ENCODE measurements at places on chromosomes 2 and 18.

GRCh38 chr2:162888652-162889051 is 50.1 kb upstream of the KCNH7 start:
- DNase-seq = no peak

- DNase-seq = no peak
Measured at GRCh38 chr2:98730707-98731040, 258 bp downstream of the MGAT4A start.

DNA sequence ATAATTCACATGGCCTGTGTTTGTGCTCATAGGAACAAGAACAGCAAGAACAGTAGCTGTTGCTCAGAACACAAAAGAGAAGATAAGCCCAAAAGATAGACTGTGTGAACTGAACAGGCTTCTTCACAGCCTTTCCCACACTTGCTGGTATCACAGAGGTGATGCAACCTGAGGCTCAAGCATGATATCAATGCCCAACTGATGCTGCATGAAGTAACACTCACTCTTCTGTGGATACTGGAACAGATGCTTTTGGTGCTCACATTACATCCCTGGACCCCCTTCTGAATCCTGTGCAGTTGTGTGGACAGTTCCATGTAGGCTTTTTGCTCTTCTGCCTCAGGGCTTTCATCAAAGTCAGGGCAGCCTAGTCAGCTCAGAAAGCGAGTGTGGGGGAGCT is 88.4 kb upstream of the RND3 start:
- no peak for DNase-seq

- no peak for DNase-seq
Measured at GRCh38 chr18:36628435-36629137, 200.2 kb downstream of the TPGS2 start.

- no peak for DNase-seq
Measured at GRCh38 chr2:80303006-80303908, 1.3 kb downstream of the LRRTM1 start.

DNA sequence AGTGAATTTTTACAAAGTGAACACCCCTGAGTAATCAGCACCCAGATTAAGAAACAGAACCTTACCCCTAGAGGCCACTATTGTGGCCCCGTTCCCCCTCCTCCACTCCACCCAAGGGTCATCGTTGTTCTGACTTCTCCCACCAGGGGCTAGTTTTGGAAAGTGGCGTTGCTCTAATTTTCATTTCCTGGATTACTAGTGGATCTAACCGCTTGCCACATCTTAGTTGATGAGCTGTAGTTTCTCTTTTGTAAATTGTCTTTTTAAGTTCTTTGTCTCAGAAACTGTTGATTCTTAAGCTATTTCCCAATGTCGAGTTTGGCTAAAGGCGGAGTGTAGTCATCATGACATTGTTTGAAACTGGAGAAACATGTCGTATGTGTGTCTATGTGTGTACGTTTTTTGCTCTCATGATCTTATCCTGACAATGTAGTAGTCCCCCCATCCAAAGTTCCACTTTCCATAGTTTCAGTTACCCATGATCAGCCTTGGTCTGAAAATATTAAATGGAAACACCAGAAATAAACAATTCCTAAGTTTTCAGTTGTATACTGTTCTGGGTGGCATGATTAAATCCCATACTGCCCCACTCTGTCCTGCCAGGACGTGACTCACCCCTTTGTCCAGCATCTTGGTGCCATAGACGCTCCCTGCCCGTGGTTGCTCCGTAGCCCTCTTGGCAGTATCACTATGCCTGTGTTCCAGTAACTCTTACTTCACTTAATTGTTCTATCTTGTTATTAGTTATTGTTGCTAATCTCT is 71.0 kb upstream of the SP3 start:
- no peak for DNase-seq

GRCh38 chr18:58046093-58046793 is 2.2 kb downstream of the NEDD4L start:
- no peak for DNase-seq

GRCh38 chr18:9796011-9796410 is 87.9 kb downstream of the RAB31 start:
- no peak for DNase-seq

DNA sequence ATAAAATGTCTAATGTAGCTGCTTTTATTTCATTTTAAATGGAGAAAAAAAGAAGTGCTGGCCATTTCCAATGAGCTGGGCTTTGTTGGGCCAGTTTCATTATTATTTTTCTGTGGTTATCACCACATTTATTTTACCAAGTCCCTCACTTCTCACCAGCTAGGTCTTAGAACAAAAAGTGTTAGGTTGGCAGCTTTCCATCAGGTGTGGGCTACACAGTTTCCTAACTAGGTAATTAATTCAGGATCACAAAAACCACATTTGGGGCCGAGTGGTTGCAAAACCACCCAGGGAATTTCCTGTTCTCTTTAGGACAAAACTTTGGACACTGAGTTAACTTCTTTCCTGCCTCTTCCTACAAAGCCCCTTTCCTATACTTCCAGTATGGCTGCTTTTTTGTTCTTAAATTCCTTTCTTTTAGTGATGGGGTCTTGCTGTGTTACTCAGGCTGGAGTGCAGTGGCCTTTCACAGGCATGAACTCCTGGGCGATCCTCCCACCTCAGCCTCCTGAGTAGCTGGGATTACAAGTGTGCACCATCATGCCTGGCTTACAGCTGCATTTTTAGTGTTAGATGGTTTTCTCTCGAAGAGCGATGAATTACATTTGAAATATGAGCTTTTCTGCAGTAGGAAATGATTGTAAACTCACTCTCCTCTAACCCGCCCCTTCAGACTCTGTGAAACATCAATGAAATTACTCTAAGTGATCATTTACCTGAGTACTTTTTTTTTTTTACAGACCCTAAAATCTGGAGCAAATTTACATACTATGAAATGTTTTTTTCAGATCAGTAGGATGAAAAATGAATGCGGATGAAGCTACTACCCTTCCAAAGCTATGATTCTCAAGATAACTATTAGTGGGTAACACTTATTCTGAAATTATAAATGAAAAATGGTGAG is 2.6 kb upstream of the ZFP36L2 start:
- DNase-seq = no peak

DNA sequence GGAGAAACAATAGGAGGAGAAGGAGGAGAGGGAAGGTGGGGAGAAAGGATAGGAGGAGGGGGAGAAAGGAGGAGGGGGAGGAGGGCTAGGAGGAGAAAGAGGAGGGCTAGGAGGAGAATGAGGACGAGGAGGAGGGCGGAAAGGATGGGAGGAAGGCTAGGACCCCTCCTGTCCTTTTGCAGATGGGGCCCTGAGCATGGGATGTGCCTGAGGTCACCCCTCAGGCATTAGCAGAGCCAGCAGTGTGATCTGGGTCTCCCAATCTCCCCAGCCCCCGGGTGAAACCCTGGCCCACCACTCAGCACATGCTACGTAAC is 601 bp upstream of the ANO7 start:
- DNase-seq = no peak

GRCh38 chr2:240529344-240529999 is 28.3 kb downstream of the ANKMY1 start:
- no peak for DNase-seq

DNA sequence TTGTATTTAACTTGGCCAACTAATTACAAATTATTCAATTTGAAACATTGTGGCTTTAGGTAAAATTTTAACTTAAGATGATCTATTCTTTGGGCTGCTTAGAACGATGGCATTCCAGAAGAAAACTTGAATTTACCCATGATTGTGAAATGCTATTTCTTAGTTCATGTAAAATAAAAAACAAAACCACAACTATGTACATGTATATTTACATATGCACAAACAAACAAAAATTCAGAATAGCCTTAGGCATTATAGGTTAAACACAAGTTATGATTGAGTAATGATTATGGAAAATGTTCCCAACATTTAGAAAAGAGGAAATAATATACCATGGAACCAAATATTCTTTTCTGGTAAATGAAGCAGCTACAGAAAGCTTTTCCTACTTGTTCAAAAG is 3.5 kb upstream of the SMCHD1 start:
- DNase-seq = no peak

DNA sequence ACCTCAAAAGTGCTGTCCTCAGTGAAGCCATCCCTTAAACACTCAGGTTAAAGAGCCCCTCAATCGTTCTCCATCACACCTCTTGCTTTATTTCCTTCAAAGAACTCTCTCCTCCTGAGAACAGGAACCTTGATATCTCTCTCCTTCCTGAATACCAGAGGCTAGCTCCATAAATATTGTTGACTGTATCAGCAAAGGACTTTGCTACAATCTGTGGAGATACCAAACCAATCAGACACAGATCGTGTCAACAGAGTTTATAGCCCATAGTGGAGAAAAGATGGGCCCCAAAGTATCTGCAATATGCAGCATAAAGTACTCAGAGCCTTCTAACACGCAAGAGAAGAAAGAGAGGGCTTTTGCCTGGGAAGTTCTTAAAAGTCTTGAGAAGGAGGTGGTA is 36.4 kb downstream of the PLEKHM3 start:
- DNase-seq = no peak

GRCh38 chr2:201930831-201931230 is 102.8 kb upstream of the FZD7 start:
- no peak for DNase-seq

- DNase-seq = no peak
Measured at GRCh38 chr2:70531419-70532086, 22.1 kb downstream of the TGFA start.

DNA sequence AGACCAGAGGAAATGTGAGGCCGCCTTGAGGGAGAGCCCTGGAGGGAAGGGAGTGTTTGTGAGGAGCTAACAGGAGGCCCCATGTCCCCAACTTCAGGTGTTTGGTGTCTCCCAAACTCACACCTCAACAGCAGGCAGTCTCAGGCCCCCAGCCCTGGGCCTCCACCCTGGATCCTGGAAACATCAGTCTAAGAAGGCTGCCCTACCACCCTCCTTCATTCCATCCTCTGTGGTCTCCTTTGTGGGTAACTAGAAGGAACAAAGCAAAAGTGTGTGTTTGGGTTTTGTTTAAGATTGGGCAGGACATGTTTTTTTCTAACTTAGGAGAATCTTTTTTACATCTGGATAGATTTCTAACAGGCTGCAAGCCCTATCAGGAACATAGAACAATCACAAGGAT is 404.3 kb downstream of the BCL11A start:
- no peak for DNase-seq

- DNase-seq = no peak
Measured at GRCh38 chr2:196079052-196079451, 10.4 kb upstream of the DNAH7 start.

DNA sequence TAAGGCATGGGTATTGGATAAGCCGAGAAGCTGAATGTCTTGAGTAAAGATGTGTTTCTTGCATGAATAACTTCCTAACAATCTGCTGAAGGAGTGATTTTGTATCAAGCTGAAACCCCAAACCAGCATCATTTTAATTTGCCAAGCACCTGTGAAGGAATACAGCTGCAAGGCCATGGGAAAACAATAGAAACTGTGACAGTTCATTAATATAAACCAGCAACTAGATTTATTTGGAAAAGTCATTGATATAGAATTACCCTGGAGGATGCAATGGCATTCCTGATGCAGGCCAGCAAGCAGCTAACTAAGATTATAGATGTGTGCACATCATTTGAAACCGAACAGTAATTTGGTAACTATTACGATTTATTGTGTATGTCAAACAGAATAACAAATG is 155.7 kb upstream of the TCF4 start:
- DNase-seq = no peak

- no peak for DNase-seq
Measured at GRCh38 chr2:18380321-18380720, 180.1 kb downstream of the RDH14 start.

GRCh38 chr18:9643549-9643948 is 29.2 kb upstream of the PPP4R1 start:
- no peak for DNase-seq

DNA sequence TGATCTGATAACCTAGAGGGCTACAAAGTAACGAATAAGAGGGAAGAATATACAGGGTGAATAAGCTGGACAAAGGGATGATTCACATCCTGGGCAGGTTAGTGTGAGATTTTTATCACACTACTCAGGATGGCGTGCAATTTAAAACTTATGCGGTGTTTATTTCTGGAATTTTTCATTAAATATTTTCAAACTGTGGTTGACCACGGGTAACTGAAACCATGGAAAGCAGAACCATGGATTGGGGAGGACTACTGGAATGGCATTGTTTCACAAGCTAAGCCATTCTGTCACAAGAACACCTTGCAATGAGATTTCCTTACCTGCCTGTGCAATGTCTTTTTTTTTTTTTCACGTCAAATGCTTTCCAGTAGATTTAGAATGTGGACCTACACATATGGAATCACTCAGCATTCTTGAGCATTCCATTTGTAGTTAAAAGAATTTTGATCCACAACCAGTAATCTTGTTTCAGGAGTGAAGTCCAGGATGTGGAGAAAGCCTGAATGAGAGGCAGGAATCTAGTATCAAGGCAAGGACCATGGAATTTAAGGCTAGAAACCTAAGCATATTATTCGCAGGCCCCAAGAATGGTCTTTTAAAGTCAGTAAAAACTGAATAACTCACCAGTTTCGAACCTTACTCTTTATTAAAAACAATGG is 8.0 kb upstream of the CDK15 start:
- DNase-seq = no peak

DNA sequence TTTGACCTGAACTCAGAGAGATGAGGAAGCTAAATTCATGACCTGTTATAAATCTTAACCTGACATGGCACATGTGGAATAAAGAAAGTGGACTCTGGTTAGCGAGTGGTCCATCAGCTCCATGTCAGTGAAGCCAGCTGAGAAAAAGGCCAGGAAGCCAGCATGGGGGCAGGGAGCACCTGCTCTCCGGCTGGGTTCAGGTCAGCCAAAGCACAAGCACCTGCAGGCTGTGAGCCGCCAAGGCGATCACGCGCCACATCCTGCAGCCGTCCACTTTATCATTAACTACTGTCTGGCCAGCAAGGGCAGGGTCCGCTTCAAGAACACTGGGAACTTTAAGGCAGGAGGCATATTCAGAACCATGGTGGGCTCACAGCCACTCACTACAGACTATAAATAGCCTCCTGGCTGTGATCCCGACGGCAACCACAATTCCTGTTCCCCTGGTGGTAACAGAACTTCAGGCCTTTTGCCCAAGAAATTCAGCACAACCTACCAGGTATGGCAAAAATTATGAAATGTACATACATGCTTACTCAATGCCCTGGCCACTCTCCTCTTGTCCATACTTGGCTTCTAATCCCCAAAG is 35.5 kb downstream of the ACVR1 start:
- DNase-seq = no peak

DNA sequence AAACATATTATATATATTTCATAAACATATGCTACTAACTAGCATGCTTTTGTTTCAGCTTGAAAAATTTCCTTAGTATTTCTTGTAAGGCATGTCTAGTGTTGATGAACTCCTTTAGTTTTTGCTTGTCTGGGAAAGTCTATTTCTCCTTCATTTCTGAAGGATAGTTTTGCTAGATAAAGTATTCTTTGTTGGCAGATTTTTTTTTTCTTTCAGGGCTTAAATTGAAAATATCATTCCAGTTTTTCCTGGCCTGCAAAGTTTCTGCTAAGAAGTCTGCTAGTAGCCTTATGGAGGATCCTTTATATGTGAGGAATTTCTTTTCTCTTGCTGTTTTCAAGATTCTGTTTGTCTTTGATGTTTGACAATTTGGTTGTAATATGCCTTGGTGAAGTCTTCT is 183.5 kb downstream of the SLC4A3 start:
- no peak for DNase-seq

All from GOT3 (cell line).